CD4-positive, alpha-beta T cell treated with Interferon alpha-2 for 1 hour (primary cell): ENCODE measurements at places on chromosomes 11 and 22.

DNA sequence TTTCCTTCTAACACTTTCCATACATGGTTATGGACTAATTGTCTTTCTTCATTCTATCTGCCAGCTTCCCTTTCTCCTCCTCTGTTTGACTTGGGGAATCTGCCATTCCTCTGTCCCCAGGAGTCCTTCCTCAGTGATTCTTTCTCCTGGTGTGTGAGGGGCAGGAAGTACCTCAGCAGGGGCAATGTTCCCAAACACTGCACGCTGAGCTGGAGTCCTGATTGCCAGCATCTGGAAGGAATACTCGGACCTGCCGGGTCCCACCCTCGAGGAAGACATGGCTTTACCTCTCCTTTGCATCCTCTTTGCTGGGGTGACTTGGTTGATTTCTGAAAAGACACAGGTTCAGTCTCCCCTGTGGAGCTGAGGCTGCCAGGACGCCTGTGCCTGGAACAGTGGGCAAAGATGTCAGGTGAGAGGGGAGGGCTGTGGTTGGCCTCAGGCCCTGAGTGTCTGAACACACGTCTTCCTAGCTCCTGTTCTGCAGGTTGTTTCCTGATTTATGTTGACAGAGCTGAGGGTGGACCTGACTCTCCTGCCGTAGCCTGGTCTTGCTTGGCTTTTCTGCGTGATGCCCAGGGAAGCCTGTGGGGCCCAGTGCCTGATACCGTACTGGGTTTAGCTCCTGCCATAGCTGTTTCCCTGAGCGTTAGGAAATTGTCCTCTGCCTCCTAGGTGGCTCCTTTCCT is 4.3 kb downstream of the COX8A start:
- DNase-seq: no peak

- DNase-seq: no peak
Observed at GRCh38 chr11:70928854-70929598, 323.4 kb downstream of the SHANK2 start.

DNA sequence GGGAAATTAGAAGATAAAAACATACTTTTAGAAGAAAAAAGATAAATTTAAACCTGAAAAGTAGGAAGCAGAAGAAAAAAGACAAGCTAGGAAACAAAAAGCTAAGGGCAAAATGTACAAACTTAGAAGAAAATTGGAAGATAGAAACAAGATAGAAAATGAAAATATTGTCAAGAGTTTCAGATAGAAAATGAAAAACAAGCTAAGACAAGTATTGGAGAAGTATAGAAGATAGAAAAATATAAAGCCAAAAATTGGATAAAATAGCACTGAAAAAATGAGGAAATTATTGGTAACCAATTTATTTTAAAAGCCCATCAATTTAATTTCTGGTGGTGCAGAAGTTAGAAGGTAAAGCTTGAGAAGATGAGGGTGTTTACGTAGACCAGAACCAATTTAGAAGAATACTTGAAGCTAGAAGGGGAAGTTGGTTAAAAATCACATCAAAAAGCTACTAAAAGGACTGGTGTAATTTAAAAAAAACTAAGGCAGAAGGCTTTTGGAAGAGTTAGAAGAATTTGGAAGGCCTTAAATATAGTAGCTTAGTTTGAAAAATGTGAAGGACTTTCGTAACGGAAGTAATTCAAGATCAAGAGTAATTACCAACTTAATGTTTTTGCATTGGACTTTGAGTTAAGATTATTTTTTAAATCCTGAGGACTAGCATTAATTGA is 1.0 kb downstream of the MALAT1 start:
- no peak for DNase-seq

DNA sequence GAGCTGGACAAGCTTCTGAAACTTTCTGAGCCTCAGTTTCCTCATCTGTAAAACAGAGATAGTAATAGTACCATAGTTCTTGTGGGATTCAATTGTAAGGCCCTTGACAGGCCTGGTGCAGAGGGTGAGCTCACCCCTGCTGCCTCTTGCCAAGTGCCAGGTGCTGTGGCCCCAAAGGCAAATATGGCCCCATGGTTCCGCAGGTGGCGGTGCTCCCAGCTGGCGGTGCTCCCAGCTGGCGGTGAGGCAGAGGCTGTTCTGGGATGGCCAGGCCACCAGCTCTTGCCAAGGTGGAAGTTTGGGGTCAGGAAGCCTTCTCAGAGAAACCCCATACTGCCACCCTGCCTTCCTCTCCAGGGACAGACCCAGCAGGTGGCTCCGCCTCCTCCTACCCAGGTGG is 8.8 kb downstream of the NPTXR start:
- no peak for DNase-seq

DNA sequence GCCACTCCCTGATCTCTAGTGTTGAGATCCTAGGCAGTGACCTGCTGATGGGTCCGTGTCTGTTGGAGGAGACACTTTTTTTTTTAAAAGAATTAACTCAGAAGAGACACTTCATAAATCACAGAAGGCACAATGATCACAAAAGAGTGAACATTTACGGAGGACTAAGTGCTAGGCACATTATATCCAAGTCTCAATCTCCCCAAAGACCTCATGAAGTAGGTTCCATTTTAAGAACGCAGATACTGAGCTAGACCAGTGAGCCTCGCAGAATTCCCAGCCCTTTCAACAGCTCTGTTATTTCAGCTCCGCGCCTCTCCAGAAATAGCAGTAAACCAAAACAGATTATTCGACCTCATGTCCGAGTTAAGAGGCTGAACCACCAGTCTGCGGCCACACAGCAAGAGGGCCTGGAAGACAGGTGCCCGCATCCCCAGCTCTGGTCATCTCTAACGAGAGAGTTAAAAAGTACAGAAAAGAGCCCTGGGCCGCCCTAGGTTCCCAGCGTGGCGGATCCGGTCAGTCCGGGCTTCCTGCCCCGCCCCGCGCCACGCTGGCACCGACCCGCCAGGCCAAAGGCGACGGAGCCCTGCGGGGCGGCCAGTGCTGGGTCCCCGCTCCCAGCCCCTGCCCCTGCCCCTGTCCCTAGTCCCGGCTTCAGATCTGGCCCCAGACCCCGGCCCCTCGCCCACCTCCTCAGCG is 612 bp downstream of the XBP1 start:
- no peak for DNase-seq

- no peak for DNase-seq
Observed at GRCh38 chr22:36811094-36811800, 5.6 kb downstream of the PVALB start.

GRCh38 chr22:46113910-46114517 is 36.3 kb upstream of the PPARA start:
- DNase-seq: no peak

- no peak for DNase-seq
Observed at GRCh38 chr11:74159642-74160041, 11.2 kb downstream of the C2CD3 start.

DNA sequence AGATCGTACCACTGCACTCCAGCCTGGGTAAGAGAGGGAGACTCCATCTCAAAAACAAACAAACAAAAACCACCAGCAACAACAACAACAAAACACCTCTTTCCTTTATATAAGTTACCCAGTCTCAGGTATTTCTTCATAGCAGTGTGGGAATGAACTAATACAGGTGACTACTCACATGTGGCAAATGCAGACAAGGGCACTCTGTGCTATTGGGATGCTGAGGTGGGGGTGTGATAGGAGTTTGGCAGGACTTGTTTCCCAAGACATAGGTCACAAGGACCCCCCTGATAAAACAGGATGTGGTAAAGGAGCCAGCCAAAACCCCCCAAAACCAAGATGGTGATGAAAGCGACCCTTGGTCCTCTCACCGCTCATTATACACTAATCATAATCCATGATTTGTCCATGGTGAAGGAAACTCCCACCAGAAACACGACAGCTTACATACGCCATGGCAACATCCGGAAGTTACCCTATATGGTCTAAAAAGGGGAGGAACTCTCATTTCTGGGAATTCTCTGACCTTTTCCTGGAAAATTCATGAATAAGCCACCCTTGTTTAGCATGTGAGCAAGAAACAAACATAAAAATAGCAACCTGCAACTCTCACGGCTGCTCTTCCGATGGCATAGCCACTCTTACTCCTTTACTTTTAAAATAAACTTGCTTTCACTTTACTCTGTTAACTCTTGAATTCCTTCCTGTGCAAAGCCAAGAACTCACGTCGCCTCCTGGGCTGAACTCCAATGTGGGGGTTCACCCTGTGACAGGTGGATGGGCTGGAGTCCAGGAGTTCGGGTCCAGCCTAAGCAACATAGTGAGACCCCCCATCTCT is 18.8 kb upstream of the INCENP start:
- DNase-seq: peak; percentile 85

- DNase-seq: no peak
Observed at GRCh38 chr11:61666684-61667297, 13.4 kb upstream of the DAGLA start.

GRCh38 chr22:49577168-49578060 is 250.3 kb downstream of the BRD1 start:
- DNase-seq: no peak

- no peak for DNase-seq
Observed at GRCh38 chr11:66728693-66729385, at the start of gene SPTBN2. Gene SPTBN2 (minus strand): TSS chr11:66729216. CDS start chr11:66721240, 7,976 bp downstream.
